Epithelial cell of proximal tubule (primary cell): ENCODE measurements at places on chromosomes 5 and 9. TPM values are rescaled to one million over a fixed set of nuclear protein-coding genes. Genes with fewer than 3 reads are reported as not detected.

The PCDHB10 gene
- total RNA-seq = under 0.01 TPM in 1 of 2 replicates, not detected in the other

- DNase-seq = no peak
These were observed 55.1 kb downstream of the RETREG1 start for GRCh38 chr5:16561660-16562059.

The TEX10 gene
- 25.9 and 42.6 TPM in 2 replicates for total RNA-seq

- no peak for DNase-seq
These were observed 177.0 kb downstream of the FGF18 start for GRCh38 chr5:171596391-171596878.

GRCh38 chr5:143938230-143938629 lies 126.3 kb downstream of the HMHB1 start:
- DNase-seq = no peak

DNA sequence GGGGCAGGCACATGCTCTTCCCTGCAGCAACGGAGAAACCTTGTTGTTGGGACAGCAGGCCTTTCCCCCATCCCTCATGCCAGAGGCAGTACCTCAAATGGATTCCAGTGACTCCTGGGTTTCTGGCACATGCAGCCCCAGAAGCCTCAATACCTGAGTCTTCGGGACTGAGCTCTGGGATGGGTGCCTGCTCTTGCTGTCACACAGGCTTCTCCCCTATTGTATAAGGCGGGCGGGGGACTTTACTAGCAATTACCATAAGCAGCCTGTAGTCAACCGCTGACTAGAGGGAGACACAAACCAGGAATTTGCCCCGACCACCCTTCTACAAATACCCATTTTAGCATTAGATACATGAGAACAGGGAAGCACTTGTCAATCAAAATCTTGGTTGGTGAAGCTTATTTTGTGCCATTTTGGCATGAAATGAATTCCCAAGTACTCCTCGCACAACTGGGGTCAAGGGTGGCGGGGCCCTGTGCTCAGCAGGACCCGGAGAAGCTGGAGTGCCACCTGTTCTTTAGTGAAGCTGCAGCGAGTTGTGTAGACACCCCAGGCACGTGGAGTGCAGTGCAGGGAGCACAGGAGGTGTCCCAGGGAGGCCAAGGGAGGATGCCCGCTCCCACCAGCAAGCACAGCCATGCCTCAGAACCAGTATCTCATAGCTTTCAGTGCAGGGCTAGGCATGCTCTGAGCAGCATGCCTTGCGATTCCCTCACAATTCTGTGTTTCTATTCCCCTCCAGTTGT lies 21.2 kb downstream of the S1PR3 start:
- no peak for DNase-seq

The ANKRD31 gene
- total RNA-seq = 0.12 and 0.14 TPM in 2 replicates

The TEK gene
- total RNA-seq = not detected in 2 replicates

The PCDHB4 gene
- total RNA-seq = not detected in 2 replicates

- DNase-seq = no peak
These were observed 1.3 kb downstream of the QSOX2 start for GRCh38 chr9:136244122-136244968.

GRCh38 chr5:60340965-60341471 lies 358.9 kb downstream of the DEPDC1B start:
- peak; percentile 43 for DNase-seq

The FAM169A gene
- 8.9 and 11.1 TPM in 2 replicates for total RNA-seq

The PCDHA1 gene
- total RNA-seq = not detected in 2 replicates

GRCh38 chr5:168317521-168318147 lies 26.2 kb downstream of the WWC1 start:
- DNase-seq = peak; percentile 96

DNA sequence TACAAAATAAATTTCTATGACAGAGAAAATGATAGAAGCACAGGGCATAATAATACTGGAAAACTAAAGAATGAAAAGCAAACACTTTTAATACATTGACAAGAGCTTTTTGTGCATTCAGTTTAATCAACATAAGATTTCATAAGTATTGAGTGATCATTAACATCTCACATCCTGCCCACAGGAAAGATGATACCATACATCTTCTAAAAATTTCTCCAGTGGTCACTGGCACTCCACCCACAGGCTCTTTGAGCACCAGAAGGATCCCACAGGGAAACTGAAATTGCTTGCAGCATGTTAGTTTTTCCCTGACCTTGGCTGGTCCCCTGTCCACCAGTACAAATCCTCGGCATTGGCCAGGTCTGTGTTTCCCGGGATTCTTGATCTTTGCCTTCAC lies 186.0 kb downstream of the CEMIP2 start:
- no peak for DNase-seq

The CDC20B gene
- total RNA-seq = not detected in 2 replicates

- DNase-seq = no peak
These were observed 21.9 kb upstream of the CFAP95 start for GRCh38 chr9:69798744-69799143.

The MEIKIN gene
- not detected in 2 replicates for total RNA-seq

GRCh38 chr9:4585135-4585534 lies 77.0 kb upstream of the PLPP6 start:
- no peak for DNase-seq

GRCh38 chr5:146001544-146002190 lies 65.3 kb downstream of the SH3RF2 start:
- DNase-seq = peak; percentile 71

The EMB gene
- 4.3 and 4.9 TPM in 2 replicates for total RNA-seq

The PHYKPL gene
- 14.9 and 17.0 TPM in 2 replicates for total RNA-seq

The CYLC2 gene
- total RNA-seq = not detected in 2 replicates

DNA sequence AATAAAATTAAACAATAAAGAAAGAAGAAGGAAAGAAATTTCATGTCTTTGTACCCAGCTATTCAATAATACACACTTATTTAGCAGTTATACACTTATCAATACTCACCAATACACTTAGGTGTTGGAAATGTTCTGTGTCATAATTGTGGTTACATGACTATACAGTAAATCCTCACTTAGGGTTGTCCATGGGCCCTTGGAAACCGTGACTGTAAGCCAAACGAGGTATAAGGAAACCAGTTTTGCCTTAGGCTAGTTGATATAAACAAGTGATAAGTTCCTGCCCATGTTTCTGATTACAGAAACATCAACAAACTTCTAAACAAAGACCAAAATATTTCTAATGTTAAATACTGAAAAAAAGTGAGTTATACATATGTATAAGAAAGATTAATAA lies 10.0 kb upstream of the SLCO4C1 start:
- no peak for DNase-seq

GRCh38 chr5:91379246-91379913 lies 3.7 kb downstream of the ARRDC3 start:
- no peak for DNase-seq

The CXCL14 gene
- 0.06 and 0.14 TPM in 2 replicates for total RNA-seq

The ABO gene
- 0.65 and 2.5 TPM in 2 replicates for total RNA-seq

- no peak for DNase-seq
These were observed 1.4 kb upstream of the PHF24 start for GRCh38 chr9:34956648-34957047.

- DNase-seq = no peak
These were observed 17.4 kb upstream of the PTCH1 start for GRCh38 chr9:95533996-95534680.

DNA sequence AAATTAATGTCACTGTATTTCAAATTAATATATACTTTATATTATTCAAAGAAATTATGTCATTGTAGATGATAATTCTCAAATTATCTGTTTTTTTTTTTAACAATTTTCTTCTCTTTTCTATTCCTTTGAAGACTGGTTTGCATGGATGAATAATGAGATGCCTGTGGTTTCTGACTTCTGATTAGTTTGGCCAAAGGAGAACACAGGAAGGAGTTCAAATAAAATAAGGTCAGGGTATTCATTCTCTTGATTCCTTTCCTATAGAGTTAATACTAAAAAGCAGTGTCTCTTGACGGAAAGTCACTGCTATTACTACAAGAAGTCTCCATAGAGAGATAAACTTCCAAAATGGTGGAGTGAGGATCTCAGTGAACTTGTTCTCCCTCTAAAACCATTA lies 279.6 kb upstream of the FTMT start:
- DNase-seq = no peak

DNA sequence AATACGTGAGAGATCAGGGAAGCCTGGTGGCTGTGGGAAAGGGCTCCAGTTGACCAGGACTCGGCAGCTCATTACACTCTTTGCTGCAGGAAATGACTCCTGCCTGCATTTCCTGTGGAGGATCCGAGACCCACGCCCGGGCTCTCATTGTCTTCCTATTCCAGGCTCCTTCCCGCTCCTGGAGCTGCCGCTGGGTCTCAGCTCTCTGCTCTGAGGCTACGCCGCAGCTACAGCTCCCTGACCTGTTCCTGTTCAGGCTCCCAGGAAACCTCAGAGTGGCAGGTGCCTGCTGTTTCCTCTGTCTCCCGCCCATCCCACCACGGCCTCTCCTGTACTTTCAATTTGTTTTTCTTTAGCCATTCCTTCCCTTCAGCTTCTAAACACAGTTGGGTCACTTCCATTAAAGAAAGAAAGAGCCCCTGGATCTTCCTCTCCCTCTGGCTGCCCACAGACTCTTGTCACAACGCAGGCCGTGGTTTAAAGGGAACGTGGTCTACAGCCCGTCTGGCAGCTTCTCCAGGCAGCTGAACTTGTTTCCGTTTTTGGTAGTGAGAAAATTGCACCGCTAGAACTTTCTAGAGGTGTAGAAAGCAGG lies 71.5 kb downstream of the IL6ST start:
- no peak for DNase-seq

- no peak for DNase-seq
These were observed 29.5 kb upstream of the FOXI1 start for GRCh38 chr5:170076211-170076610.
